Activated T-cell treated with anti-CD3 and anti-CD28 coated beads, Interleukin-2, amount 50 U/mL, for 72 hours (primary cell): ENCODE measurements at places on chromosomes 5 and 9.

DNA sequence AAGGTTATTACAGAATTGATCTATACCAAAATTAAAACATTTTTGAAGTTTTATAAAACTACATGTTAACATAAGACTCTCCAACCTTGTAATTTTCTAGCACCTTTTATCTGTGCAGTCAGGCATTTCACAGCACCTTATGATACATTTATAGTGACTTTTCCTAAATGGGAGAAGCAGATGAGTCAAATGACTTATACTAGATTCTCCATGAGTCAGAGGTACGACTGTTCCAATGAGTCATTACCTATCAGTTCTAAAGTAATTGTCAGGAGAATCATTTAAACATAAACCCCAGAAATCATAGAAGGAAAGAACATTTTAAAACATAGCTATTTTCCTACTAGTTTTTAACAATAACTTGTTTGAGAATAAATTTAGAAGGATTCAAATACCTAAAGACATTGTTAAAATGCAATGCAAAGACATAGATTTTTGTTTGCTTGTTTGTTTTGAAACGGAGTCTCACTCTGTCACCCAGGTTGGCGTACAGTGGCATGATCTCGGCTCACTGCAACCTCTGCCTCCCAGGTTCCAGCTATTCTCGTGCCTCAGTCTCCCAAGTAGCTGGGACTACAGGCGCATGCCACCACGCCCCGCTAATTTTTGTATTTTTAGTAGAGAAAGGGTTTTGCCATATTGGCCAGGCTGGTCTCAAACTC, 34.7 kb upstream of the DMXL1 start:
- no peak for DNase-seq

DNA sequence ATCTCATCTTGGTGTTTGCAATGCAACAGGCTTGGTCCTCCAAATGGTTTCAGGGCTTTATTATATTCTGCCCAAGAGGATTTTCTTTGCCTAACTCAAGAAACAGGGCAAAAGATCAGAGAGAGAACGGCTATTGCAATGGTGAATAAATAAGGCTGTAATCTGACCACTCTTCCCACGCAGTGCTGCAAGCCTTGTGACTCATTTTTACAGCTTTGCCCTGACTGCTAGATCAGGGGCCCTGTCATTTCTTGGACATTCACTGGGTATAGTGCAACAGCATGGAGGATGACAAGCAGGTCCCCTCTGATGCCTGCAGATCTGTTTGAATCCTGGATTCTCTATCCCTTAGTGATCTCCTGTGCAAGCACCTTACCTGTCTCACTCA, 459.1 kb downstream of the EBF1 start:
- no peak for DNase-seq

GRCh38 chr5:150108711-150109514, 22.6 kb upstream of the CSF1R start:
- no peak for DNase-seq

GRCh38 chr9:551986-552929, 289.2 kb upstream of the DMRT1 start:
- no peak for DNase-seq
